ENCODE measurements at places on chromosomes 4 and X. TPM values are rescaled to one million over a fixed set of nuclear protein-coding genes. Genes with fewer than 3 reads are reported as not detected.

Gene BTC
- not detected for total RNA-seq

Gene WAS
- total RNA-seq, result 4.0 TPM

Gene SLC9A7
- 4.4 TPM for total RNA-seq

Gene SMARCA1
- 27.5 TPM for total RNA-seq

GRCh38 chr4:137226900-137227299, 305.4 kb downstream of the PCDH18 start:
- no peak for DNase-seq

- DNase-seq, result no peak
Measured at GRCh38 chr4:73692254-73692653, 48.1 kb upstream of the CXCL8 start.

DNA sequence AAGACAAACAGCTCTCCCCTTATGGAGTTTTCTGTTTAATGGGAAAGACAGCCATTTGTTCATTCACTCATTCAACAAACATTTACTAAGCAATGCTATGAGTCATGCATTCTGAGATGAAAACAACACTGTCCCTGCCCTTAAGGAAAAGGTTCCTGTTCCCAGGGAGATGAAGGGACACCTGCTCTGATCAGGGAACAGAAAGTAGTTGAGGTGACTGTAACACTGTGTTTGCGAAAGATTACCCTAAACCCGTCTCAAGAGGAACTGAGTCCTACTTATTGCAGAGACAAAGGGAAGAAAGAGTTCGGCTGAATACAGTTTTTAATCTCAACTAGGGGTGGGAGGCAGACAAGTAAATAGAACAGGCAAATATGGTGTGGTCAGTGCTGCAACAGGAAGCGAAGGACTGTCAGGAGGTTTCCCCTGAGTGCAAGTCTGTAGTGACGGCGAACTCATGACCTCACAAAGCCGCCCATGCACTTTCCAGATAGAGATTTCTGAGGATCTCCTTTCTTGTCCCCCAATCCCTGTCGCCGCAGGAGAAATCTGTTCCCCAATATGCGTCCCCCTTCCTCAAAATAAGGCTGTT, 712 bp downstream of the STX18 start:
- no peak for DNase-seq

DNA sequence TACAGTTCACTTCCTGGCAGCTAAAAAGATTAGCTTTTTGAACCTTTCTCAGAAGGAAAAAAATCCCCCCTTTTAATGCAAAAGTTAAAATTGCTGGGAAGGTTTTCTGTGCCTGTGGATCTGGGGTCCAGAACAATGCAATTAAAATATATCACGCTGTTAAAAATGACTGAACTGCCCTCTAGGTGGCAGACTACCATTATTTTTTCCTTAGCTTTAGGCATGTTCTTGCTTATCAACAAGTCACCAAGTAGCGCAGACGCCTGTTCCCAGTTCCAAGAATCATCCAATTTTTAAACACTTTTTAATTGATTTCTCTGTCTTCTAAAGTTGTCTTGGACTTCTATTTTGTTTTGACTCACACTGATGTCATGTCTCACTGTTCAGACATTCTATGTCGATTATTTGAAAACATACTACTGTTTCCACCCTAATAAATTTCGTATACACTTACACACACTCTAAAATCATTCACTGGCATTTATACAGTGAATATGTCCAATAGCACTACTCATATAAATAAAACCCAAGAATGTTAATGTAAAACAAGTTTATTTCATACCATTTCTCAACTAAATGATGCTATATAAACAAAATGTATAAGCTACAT, 661.6 kb downstream of the RAPGEF2 start:
- no peak for DNase-seq

DNA sequence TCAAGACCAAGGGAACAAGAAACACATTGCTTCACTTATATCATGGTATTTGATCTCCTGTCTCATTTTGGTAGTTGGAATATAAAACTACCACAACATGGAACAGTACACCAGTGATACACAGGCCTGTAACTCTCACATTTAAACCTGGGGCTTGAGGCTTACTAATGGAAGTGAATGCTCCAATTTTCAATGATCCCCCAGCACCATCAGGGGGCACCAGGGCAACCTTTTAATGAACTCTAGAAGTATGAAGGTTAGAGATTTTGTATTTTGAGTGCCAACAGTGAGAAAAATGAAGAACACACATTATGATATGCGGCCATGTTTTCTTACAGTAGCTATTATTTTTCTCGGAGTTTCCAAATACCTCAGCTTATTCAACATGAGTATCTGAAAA, 50.7 kb downstream of the C4orf33 start:
- DNase-seq, result no peak

DNA sequence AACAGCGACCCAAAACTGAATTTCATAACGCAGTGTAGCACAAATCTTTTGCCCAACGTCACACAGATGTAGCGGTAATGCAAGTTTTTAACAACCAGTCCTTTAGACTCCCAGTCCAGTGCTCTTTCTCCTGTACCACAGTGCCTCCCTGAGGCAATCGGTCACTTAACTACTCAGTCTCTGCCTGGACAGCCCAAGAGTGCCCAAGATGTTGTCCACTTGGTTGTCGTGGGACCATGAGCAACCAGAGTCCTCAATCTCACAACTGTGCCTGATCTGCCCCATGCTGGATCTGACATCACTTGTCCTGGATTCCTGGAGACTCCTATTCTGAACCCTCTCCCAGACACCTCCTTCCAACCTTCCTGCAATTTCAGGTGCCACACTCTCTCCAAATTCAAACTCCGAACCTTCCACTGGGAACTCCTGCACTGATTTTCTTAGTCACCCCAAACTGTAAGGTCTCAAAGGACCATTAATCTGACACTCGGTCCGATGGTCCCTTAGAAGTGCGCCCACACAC, 702 bp downstream of the MMGT1 start:
- DNase-seq, result no peak
